ENCODE measurements at places on chromosomes 3 and 15.

GRCh38 chr3:125186800-125187598 is 25.5 kb downstream of the SLC12A8 start:
- no peak for DNase-seq

- no peak for DNase-seq
These were observed 103.8 kb downstream of the THSD4 start for GRCh38 chr15:71219101-71219500.

- DNase-seq: no peak
These were observed 23.3 kb upstream of the CYP11A1 start for GRCh38 chr15:74390647-74391288.

- DNase-seq: no peak
These were observed 34.5 kb downstream of the CCDC54 start for GRCh38 chr3:107411779-107412178.

GRCh38 chr3:18989237-18989795 is 159.0 kb upstream of the KCNH8 start:
- DNase-seq: no peak

GRCh38 chr3:7270731-7271130 is 409.8 kb downstream of the GRM7 start:
- no peak for DNase-seq

DNA sequence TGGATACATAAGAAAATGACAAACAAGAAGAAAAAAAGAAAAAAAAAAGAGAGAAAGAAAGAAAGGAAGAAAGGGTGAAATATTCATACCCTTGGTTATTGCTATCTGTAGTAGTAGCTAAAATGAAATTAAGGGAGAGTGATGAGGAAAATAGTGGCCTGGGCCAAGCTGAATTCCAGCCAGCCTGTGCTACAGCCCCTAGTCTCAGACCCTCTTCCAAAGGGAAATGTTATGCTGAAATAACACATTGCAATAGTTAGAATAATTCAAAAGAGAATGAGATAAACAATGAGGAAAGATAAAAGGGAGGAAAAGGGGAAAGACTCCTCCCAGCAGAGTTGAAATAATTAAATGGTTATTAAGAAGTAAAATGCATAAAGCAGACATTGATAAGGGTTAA is 268.4 kb upstream of the ROBO1 start:
- no peak for DNase-seq

DNA sequence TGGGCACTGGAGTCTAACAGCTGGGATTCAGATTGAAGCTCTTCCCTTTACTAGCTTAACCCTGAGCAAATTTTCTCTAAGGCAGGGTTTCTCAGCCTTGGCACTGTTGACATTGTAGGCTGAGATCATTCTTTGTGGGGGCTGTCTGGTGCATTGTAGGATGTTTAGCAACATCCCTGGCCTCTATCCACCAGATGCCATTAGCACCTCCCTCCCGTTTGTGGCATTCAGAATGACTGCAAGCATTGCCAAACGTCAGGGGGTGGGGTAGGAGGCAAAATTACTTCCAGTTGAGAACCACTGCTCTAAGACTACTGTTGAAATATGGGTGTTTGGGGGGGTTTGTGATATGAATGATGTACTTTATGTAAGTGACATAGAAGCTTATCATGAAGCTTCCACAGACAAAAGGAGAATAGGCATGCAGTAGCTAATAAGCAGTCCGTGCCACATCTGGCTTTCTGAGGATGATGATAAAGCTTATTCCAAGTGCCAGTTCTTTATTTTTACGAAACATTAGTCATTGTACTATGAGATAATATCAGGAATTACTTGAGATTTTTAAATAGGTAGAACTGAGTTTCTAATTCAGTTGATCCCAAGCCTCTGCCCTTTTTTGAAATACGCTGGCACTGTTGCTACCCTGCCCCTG is 39.3 kb downstream of the NKIRAS1 start:
- DNase-seq: no peak

- DNase-seq: no peak
These were observed 288.8 kb downstream of the ZBTB20 start for GRCh38 chr3:114858329-114858728.

DNA sequence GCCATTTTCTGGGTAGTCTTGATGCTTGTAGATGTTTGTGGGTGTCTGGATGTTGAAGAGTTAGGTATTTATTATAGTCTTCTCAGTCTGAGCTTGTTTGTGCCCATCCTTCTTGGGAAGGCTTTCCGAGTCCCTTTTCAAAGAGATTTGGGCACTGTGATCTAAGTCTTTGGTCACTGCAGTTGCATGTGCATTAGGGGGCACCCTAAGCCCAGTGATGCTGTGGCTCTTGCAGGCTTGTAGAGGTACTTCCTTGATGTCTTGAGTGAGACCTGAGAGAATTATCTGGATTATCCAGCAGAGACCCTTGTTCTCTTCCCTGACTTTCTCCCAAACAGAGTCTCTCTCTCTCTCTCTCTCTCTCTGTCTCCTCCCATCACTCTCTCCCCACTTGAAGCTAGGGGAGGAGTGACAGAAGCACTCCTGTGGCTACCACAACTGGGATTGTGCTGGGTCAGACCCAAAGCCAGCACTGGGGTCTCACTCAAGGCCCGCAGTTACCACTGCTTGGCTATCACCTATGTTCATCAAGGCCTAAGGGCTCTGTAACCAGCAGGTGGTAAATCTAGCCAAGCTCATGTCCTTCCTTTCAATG is 68.5 kb downstream of the TMCO5A start:
- DNase-seq: peak; percentile 23
